Activated naive CD8-positive, alpha-beta T cell treated with anti-CD3 and anti-CD28 coated beads, Interleukin-2, amount 50 U/mL, for 16 hours (primary cell): ENCODE measurements at places on chromosomes 6 and 20.

GRCh38 chr6:134247844-134248580, 69.9 kb downstream of the SGK1 start:
- no peak for DNase-seq

GRCh38 chr6:107600936-107601335, 111.0 kb downstream of the SOBP start:
- no peak for DNase-seq

GRCh38 chr6:148530976-148531375, 188.3 kb downstream of the SASH1 start:
- no peak for DNase-seq

- no peak for DNase-seq
Observed at GRCh38 chr20:14051454-14051853, 56.1 kb downstream of the MACROD2 start.

DNA sequence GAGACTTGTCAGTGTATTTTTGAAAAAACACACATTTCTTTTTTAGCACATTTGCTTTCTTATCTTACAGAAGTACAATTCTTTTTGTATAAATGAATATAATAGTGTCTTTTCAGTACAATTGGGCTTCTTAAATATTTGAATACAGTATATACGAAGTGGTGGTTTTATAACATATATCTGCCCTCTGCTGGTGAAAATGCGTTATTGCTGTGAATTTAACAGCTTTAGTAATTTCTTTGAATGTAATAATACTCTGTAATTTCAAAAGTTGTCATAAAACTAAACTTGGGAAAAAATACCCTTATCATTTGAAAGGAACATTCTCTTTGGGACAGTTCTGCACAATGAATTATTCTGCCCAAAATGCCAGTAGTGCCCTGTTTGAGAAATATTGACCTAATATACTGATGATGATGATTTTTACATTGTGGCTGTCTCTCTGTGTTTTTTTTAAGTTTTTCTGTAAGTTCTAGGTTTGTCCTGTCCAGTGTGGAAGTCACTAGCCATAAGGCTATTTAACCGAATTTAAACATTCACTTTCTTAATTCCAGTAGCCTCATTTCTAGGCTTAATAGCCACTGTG, 19.0 kb downstream of the SMAP1 start:
- DNase-seq, result no peak

DNA sequence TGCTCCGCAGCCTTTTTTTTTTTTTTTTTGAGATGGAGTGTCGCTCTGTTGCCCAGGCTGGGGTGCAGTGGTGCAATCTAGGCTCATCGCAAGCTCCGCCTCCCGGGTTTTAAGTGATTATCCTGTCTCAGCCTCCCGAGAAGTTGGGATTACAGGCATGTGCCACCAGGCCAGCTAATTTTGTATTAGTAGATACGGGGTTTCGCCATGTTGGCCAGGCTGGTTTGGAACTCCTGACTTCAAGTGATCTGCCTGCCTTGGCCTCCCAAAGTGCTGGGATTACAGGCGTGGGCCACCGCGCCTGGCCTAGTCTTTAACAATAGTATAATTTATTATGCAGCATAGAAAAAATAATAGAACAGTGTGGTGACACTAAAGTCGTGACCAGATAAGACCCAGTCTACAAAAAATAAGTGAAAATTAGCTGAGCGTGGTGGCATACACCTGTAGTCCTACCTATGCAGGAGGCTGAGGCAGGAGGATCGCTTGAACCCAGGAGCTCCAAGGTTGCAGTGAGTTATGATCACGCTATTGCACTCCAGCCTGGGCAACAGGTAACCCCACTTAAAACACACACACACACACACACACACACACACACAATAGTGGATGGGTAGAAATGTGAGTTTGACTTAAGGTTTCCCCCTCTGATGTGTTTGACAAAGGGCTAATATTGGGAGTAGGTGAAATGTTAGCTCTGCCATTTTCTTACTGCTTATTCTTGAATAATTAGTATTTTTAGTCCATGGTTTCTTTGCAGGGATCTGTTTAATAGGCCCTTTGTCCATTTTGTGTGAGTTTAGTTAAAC, 6.5 kb downstream of the PIM1 start:
- no peak for DNase-seq

DNA sequence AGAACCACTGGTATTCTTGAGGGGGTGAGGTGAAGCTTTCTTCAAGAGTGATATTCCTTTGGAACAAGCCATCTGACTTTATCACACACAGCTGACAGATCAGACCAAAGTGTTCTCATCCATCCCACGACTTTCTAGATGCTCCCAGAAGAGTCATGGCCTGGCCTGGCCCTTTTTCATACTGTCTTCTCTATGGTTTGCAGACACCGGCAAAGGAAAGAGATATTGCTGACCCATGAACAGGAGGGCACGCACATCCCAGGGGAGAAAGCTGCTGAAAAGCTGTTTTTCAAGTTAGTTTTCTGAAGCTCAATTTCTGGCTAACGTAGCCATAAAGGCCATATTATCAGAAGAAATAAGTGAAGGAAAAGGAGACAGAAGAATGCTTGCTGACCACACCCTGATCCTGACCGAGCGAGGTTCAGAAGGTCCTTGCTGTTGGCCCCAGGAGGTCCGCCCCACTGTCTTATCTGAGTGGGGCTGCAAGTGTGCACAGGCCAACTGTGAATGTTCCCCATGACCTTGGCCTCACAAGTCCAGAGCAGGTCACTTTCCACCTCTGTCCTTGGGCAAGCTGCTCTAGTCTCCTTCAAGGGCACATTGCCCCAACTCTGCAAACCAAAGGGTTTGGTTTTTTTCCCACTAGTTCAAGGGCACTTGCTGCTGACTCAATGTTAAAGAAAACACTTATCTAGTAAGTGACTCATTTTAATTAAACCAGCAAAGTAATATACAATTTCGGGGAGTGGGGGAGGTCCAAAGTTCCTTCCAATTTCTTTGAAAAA, 2.0 kb downstream of the ACSS1 start:
- DNase-seq, result no peak

- no peak for DNase-seq
Observed at GRCh38 chr20:23477223-23477622, 13.7 kb upstream of the CST8 start.

GRCh38 chr6:7432391-7433120, 42.9 kb downstream of the RIOK1 start:
- no peak for DNase-seq

DNA sequence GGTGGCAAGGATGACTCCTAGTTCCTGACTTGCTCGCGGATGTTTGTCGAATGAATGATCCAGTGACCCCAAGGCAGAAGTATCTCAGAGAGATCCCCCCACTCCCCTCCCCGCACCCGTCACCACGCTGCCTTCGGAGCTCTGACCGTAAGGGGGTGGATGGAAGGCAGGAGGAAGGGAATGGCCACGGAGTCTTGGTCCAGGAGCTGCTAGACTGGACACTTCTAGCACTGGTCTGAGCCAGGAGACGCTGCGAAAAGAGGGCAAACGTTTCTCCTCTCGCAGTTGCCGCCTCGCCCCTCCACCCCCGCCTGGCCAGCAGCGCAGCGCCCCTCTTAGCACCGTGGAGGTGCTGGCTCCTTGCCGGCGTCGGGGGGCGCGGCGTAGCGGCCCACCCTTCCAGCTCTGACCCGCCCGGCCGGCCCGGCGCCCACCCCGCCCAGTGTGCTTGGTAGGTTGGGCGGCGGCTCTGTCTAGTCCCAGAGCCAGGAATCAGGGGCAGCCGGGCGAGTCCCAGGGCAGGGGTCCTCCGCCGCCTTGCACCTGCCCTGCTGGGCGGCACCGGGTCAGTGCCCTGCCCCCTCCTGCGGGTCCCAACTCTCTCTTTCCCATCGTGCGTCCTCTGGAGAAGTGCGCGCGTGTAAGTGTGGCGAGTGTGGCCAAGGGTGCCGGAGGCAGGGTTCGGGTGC, 2.4 kb upstream of the DBNDD2 start:
- no peak for DNase-seq

DNA sequence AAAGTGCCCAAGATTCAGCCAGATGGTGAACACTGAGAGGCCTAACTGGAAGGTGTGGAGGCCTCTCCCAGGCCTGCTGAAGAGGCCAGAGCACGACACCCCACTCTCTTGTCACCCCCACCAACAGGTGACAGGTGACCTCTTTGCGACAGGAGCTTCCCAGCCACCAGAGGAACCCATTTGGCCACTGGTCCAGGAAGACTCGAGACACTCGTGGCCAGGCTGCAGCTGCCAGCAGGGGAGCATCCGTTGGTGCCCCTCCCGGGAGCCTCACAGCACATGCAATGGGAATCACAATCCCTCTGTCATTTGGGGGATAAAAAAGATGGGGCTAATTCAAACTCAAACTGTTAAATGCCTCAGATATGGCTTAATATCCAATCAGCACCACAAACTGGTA, 163.4 kb downstream of the INSM1 start:
- DNase-seq, result no peak

GRCh38 chr6:23511817-23512216, 614.2 kb upstream of the NRSN1 start:
- no peak for DNase-seq

DNA sequence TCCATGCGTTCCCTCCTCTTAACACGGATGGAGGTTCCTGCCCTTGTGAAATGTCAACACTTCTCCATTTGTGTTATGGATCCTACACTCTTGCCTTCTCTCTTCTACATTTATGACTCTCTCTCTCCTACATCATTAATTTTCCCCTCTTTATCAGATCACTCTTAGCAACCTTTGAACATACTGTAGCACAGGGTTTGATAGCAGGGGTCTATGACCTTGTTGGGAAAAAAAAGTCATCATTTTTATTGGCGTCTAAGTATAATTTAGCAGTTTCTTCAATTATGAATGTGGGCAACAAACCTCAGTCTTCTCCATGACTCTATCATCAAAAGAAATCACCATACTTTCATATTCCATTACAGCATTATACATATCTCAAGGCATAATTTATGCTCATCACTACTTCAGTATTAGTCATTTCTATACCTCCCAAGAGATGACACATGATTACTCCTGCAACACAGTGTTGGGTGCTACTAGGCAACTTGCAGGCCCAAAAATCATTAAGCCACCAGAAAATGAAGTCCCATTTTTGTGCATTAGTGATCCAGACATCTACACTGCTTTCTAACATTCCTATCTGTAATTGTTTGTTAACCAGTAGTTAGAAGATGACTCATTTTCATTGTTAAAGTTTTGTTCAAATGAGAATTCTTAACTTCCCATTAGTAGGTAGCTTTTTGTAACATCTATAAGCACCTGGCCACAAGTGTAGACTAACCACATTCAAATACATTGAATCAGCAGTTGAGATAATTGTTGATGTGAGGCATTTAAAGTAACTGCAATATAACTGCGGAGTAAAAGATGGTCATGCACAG, 9.5 kb downstream of the CYP39A1 start:
- no peak for DNase-seq

DNA sequence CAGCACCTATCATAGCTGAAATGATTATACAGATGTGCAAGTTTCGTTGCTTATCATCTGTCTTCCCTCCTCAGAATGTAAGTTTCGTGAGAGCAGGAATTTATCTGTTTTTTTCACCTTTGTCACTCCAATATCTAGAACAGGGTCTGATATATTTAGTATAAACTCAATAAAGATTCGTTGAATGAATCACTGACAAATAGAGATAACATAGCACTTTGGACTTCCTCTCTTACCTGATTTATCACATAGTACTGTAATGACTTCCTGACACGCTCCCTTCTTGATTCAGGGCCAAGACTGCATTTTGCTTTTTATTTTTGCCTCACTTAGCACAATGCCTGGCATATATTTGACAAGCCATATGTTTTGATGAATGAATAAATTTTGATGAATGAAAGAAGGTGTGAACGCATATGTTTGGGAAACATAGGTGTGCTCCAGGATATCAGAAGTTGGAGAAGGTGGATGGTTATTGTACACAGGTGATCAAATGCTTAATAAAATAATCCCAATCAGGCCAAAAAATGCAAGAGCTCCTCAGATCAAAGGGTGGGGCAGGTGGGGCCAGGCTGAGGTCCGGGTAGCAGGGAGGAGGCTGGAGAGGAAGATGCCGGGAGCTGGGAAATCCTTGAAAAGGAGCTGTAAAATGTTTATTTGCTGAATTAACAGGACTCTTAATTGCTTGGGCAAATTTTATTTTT, 33.0 kb downstream of the PIM1 start:
- no peak for DNase-seq

DNA sequence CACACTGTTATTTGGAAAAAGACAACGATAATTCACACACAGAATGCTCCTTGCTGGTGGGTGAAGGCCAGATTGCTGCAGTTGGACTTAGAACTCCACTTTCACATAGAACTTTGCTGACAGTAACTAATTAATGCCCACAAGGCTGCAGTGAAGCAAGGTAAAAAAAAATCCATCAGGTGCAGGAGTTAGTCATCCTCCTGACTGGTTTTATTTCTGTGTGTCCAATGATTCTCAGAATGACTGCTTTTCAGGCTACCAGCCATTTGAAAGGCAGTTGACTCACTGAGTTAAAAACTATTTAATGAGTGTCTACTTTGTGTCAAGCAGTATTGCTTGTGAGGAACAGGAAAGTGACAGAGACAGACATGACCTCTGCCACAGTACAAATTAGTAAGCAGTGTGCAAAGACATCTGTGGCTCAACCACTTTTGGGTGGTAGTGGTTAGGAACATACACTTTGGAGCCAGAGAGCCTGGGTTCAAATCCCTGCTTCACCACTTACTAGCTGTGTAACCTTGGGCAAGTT, 41.9 kb downstream of the ELOVL5 start:
- DNase-seq, result no peak

- no peak for DNase-seq
Observed at GRCh38 chr6:84151669-84152068, 75.8 kb downstream of the CEP162 start.

DNA sequence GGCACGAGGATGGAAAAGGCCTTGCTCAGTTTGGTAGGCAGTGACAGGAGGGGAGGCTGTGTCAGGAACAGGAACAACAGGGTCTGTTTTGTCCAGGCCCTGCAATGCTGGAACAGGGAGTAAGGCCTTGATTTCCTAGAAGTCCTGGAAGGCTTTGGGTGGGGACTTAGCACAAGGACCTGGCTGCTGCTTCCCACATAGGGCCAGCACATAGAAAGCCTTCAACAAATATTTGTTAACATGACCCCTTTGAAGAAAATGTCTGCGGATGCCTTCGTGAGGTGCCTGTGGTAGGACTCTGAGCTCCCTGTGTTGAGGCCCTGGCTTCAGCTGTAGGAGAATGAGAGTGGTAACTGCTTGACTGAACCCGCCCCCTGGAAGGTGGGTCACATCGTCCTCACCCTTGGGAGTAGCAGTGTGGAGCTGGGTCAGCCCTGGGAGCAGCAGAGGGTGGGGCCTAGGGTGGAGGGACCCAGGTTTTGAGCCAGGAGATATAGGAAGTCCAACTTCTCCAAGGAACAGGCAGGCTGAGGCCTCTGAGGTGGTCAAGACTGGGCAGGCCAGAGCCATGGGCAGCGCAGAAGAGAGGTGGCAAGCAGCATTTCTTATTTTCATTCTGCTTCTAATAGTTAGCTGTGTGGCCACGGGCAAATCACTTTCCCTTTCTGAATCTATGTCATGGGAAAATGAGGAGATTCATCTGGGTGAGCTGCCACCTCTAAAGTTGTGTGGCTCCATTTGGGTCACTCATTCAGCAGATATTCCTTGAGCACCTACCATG, 50.0 kb downstream of the CNBD2 start:
- no peak for DNase-seq
